HS-27A (cell line): ENCODE measurements at places on chromosomes 3 and 15.

DNA sequence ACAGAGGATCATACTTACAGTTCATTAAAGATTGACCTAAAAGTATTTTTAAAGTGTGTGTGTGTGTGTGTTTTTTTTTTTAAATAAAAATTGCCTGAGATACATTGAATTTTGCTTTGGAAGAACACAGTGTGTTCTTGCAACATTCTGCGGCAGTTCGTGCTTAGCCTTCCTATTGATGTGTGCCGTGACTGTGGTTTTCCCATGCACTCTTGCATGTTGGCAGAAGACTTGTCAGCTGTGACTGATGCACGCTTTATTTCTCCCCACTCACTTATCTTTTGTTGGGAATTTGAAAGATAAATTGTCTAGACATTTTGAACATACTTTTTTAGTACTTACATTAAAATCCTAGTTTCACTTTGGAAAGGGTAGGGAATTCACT, 136.3 kb upstream of the LRRFIP2 start:
- no peak for DNase-seq

GRCh38 chr3:156843071-156843808, 17.1 kb downstream of the LEKR1 start:
- DNase-seq, result no peak

- DNase-seq, result no peak
These were observed 226.8 kb downstream of the TBC1D5 start for GRCh38 chr3:17515445-17516234.

GRCh38 chr3:173395073-173395411, 2.5 kb upstream of the NLGN1 start:
- no peak for DNase-seq

GRCh38 chr3:81713031-81713430, 48.4 kb downstream of the GBE1 start:
- DNase-seq, result no peak

GRCh38 chr15:31372635-31373091, 46.0 kb downstream of the KLF13 start:
- DNase-seq, result no peak

DNA sequence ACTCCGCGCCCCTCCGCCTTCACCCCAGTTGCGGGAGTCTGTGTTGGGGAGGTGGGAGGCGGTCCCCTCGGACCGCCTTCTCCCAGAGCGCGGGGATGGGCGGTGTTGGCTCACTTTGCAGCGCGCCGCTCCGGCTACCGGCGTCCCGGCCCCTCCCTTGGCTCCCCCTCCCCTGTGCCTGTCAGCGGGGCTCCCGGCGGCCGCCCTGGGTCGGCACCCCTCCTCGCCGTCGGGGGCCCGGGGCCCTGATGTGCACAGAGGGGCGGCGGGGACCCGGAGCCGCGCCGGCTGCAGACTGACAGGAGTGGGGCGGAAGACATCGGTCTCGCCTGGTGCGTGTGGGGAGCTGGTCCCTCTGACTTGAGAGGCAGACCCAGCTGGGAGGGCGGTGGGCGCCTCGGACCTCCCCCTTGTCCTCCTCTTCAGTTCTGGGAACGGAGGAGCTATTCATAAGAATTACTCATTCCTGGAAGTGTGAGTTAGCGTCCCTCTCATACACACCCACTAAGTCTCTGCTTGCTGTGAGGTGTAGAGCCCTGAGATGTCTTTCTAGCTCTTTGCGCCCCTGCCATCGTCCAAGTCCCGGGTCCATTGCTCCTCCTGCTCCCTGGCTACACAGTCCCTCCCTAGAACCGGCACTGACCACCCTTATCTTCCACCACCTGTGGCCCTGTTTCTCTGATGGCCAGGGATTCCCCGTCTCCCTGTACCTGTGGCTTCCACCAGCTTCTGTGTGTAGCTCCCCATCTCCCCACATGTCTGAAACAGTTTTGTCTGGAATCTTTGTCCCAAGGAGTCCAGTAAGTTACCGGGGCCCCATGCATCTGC, 42.3 kb upstream of the ROPN1 start:
- DNase-seq, result no peak

DNA sequence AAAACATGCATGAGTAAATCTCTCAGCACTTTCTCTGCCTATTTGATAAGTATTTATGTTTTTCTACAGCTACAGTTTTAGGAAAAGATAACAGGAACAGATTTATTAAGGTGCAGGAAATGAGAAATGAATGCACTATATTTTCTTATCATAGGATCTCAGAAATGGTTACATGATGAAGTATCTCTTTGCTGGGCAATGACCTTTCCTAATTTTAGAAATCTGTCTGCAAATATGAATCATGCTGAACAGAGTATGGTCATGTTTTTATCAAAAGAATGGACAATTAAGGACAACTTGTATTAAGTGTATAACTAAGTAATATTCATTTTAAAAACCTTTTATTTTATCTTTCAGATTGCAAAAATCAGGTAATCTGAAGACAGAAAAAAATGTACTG, 53.8 kb upstream of the SPPL2A start:
- DNase-seq, result no peak

GRCh38 chr15:34607832-34608231, 24.4 kb upstream of the GOLGA8B start:
- DNase-seq, result no peak

DNA sequence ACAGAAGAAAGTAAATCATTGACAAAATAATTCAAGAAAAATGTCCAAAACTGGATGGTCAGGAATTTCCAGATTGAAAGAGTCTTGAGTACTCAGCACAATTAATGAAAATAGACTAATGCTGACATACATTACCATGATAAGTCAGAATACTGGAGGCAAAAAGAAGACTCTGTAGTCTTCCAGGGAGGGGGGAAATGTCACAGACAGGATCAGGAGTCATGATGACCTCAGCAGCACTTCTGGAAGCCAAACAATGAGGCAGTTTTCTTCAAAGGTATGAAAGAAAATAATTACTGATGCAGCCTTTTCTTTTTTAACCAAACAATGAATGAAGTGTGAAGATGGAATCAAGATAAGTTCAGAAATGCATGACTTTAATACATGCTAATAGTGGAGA, 30.1 kb upstream of the SLC22A13 start:
- DNase-seq, result no peak

DNA sequence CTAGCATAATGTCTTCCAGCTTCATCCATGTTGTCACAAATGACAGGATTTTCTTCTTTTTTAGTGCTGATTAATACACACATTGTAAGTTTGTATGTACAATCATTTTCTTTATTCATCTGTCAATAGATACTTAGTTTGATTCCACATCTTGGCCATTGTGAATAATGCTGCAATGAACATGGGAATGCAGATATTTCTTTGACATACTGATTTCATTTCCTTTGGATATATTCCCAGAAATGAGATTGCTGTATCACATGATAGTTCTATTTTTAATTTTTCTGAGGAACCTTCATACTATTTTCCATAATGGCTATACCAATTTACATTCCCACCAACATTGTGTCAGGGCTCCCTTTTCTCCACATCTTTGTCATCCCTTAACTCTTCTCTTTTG, 117.9 kb downstream of the MEIS2 start:
- DNase-seq, result no peak

DNA sequence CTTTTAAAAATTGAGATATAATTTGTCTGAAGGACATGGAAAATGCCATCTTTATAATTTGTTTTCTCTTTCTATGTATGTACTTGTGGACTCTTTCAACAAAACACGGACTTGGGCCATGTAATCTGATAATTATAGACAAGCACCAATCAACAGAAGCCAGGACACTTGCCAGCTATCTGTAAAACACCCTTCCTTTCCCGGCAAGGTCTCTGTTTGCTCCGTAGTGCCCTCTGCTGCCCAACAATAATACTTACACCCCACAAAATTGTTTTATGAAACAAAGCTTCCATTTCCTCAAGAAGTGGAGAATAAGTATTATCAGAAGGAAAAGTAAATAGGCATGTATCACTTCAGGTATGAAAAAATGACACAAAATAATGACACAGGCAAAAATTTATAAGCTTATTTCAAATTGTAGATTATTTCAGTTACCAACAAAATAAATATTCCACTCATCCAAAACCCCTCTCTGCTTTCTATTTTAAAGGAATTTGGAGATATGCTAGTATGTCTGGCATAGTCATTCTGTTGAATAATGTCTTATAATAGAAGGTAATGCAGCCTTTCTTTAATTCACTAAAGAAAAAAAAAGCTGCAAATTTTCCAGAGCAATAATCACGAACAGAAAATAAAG, 32.8 kb downstream of the MYH15 start:
- DNase-seq, result no peak

DNA sequence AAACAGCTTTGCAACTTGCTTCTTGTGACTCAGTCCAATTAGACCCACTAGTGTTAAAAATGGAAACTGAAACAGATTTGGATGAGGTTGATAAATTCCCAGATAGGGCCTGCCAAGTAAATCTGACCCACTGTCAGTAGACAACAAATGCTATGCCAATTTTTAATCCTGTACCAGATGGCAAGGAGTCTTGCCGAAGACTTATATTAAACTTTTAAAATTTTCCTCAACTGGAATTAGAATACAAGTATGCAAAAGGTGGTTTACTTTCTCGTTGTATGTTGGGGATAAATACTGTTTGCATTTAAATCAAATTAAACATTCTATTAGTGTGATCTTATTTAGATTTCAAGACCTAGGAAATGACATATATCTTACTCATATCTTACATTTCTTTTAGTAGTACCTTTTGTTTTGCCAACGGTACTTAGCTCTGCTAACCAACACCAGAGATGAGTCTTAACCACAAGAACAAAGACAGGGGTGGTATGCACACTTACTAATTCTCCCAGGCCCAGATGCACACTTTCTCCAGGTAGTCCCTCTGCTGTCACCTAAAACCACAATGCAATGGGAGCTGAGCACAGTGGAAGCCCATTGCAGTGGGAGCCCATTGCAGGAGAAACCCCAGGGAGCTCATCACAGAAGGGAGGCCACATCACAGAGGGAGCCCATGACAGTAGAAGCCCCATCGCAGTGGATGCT, 77.8 kb downstream of the WWTR1 start:
- no peak for DNase-seq

DNA sequence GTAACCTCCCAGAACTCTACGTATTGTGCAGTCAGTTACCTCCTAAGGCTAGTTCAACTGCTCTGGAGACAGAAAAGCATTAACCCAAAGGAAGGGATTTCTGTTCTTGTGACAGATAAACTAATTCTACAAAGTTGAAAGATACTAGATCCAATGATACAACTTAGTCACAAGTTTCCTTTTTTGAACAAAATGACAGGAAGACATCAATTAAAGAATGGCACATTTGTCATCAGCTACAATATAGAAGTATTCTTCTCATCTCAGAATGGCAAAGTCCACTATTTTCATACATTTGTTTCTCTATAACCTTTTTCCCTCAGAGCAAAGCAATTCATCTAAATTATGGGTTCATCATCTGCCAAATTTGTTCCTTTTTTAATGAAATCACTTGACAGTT, 43.7 kb downstream of the ISL2 start:
- DNase-seq, result no peak

DNA sequence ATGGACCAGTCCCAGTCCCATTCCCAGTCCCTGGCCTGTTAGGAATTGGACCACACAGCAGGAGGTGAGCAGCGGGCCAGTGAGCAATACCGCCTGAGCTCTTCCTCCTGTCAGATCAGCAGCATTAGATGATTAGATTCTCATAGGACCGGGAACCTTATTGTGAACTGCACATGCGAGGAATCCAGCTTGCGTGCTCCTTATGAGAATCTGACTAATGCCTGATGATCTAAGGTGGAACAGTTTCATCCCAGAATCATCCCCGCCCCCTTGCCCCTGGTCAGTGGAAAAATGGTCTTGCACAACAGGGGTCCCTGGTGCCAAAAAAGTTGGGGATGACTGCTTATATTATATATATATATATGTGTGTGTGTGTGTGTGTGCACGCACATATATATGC, 63.1 kb downstream of the IFT57 start:
- DNase-seq, result no peak

DNA sequence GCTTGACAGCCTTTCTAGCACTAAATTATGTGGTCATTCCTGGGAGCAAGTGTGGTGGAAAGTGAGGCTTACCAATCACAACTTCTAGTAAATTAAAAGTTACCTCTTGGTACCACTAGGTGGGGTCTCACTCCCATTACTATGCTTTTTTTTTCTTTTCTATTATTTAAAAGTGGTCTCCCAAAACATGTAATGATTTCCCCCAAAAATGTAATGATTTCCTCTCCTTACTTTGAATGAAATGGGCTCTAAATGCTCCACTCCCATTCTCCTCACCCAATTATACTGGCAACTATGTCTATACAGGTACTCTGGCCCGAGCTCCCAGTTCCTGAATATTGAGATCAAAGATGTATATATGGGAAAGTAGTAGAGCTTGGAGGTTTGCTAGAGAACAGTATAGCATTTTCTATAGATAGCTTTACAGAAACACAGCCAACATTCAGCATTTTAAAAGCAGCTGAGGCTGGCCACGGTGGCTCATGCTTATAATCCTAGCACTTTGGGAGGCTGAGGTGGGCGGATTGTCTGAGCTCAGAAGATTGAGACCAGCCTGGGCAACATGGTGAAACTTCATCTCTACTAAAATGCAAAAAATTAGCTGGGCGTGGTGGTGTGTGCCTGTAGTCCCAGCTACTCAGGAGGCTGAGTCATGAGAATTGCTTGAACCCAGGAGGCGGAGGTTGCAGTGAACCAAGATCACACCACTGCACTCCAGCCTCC, 70.9 kb downstream of the DCUN1D1 start:
- DNase-seq, result peak; percentile 7

- no peak for DNase-seq
These were observed 2.3 kb downstream of the TTC23 start for GRCh38 chr15:99247062-99247461.

GRCh38 chr15:83992324-83993031, 243.1 kb upstream of the GOLGA6L4 start:
- no peak for DNase-seq

DNA sequence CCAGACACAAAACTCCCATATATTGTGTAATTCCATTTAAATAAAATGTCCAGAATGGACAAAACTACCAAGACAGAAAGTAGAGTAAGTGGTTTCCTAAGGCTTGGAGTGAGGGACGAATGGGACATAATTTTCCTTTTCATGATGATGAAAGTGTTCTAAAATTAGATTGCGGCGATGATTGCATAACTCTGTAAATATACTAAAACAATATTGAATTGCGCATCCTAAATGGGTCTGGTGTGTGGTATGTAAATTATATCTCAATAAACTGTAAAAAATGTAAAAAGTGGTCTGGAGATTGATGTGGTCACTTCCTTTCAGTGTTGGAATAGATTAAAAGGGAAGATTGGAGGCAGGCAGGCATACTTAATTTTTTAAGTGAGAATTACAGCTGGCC, 105.9 kb upstream of the KCNAB1 start:
- DNase-seq, result no peak

GRCh38 chr3:174441588-174442301, 417.4 kb upstream of the NAALADL2 start:
- peak; percentile 19 for DNase-seq

GRCh38 chr3:142863010-142863817, 25.7 kb downstream of the PCOLCE2 start:
- DNase-seq, result no peak

GRCh38 chr3:116757315-116757714, 47.7 kb downstream of the TUSC7 start:
- DNase-seq, result no peak

- no peak for DNase-seq
These were observed 123.6 kb downstream of the LIPC start for GRCh38 chr15:58555162-58556027.
